ENCODE measurements at places on chromosomes 7 and 10.

DNA sequence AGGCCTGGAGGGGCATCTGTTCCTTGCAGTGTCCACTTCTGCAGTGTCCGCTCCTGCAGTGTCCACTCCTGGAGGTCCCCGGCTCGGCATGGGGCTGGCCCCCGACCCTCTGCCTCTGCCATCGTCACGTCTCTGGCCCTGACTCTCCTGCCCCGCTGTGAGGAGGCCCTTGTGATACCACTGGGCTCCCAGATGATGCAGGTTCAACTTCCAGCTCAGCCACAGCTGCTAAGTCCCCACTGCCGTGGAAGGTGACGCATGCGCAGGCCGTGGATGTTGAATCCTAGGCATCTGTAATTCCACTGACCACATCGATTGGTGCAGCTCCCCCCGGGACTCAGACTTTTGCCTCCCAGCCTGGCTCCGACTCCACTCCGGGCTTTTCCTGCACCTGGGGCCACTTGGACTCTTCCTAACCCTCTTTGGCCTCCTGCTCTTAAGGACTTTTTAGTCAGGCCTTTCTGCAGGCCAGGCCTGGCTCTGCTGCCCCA lies 95.1 kb downstream of the GLRX3 start:
- no peak for DNase-seq

GRCh38 chr7:150992051-150992640 lies 1.3 kb downstream of the NOS3 start:
- no peak for DNase-seq

GRCh38 chr10:125083576-125083920 lies 76.8 kb downstream of the CTBP2 start:
- DNase-seq: no peak

DNA sequence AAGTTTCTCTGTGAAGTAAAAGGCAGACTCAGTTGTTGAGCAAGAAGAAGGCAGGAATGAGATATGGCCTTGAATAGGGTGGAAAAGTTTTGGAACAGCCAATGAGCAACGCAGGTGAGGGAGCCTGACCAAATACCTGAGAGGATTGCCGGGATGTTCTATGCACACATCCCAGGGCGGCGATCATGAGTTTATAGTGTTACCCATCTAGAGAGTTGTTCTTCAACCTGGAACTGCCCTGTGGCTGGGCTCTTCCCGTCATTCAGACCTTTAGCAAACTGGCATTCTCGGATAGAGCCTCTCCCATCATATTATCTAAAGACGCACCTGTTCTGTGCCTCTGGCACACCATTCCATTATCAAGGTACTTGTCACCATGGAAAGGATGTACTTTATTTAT lies 103.0 kb upstream of the KIF5B start:
- DNase-seq: no peak

GRCh38 chr10:121493521-121493920 lies 104.7 kb downstream of the FGFR2 start:
- DNase-seq: no peak

DNA sequence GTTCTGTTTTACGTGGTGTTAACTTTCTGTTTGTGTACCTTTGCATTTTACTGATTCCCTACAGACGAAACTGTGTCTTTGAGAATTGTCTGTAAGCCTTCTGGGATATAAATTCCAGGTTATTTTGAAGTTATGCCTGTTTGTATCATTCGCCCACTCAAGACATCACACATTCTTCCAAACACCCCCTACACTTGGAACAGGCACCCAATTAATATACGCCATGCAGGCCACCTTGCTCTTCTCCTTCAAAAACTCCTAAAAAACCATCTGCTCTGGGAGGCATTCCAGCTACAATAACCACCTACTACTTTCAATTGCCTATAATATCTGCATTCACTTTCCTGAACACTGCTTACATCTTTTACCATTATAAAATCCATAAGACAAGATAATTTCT lies 453.3 kb downstream of the DGKB start:
- DNase-seq: no peak

DNA sequence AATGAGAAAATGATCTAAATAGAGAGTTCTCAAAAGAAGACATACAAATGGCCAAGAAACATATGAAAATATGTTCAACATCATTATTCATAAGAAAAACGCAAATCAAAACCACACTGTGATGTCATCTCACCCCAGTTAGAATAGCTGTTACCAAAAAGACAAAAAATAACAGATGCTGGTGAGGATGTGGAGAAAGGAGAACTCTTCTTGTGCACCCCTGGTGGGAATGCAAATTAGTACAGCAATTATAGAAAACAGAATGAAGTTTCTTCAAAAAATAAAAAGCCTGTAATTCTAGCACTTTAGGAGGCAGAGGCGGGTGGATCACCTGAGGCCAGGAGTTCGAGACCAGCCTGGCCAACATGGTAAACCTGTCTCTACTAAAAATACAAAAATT lies 199.3 kb downstream of the PARD3 start:
- no peak for DNase-seq

GRCh38 chr10:3892440-3893425 lies 107.7 kb upstream of the KLF6 start:
- peak; percentile 55 for DNase-seq

DNA sequence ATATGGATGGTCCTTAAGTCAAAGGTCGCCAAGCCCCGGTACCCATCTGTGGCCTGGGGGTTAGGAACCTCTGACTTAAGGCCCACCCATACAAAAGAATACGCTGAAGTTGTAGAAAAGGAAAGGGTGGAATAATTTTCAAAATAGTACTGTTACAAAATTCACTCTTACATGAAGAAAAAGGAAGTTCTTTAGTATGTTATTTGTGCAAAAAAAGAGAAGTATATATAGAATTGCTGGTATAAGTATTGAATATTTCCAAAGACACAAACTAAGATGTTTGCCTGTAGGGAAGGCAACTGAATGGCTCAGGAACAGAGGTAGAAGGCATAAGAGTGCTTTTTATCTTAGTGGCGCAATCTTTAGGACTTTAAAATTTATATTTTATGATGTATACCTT lies 78.7 kb downstream of the PRLHR start:
- no peak for DNase-seq

- no peak for DNase-seq
These were observed 164.6 kb downstream of the PTPRN2 start for GRCh38 chr7:158422887-158423560.

- no peak for DNase-seq
These were observed 30.5 kb downstream of the NSUN6 start for GRCh38 chr10:18620856-18621255.

DNA sequence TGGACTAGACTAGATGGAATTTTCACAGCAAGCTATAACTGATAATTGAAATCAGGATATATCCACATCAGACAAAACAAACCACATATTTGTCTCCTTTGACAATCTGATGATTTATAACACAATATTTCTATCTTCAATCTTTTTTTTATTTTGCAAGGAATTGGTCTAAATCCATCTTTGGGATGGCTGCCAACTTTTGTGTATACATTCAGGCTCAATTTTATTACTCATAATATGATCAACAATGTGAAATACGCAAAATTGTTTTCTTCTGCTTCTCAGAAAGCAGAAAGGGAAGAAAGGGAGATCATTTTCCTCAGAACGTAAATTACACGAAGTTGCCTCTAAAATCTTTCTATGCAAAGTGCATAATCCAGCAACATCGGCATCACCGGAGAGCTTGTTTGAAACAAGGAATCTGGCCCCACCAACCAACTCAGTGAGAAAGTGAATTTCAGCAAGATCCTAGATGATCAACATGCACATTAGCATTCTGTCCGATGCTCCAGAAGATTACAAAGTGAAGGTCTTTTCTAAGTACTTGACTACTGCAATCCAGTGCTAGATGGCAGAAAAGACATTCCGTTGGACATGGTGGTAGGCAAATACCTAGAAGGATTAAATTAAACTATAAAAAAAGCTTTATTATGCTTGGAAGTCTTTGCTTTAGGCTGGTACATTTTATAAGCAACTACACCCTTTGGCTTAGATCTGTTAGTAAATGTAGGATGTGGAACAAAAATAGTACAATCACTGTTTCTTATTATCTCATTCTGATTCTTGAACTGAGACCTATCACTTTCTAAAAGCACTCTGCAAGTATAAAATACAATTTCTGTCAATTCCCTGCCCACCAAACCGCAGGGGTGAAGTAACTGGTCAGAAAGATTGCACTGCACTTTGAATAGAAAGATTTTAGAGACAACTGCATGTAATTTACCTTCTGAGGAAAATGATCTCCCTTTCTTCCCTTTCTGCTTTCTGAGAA lies 126.4 kb upstream of the RSU1 start:
- DNase-seq: no peak

- peak; percentile 74 for DNase-seq
These were observed 9.9 kb downstream of the ZNF365 start for GRCh38 chr10:62384057-62384446.

DNA sequence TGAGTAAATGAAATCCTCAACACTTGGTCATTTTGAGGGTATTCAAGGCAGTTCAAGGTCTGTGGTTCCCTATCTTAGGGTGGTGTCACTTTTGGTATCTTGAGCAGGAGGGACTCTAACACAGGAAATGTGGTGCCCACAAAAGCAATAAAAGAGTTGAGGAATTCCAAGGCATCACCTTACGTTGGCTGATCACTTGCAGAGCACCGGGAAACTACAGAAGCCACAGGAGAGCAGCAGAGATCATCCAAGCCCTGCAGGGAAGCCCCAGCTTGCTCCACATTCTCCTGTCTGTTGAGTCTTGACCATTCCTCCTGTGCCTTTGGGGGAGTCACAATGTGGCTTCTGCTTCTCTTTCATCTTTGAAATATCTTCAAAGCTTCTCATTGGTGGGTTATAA lies 565.8 kb upstream of the ADARB2 start:
- no peak for DNase-seq

GRCh38 chr7:158284617-158285382 lies 302.8 kb downstream of the PTPRN2 start:
- no peak for DNase-seq

- DNase-seq: no peak
These were observed 19.0 kb upstream of the RET start for GRCh38 chr10:43057831-43058340.

DNA sequence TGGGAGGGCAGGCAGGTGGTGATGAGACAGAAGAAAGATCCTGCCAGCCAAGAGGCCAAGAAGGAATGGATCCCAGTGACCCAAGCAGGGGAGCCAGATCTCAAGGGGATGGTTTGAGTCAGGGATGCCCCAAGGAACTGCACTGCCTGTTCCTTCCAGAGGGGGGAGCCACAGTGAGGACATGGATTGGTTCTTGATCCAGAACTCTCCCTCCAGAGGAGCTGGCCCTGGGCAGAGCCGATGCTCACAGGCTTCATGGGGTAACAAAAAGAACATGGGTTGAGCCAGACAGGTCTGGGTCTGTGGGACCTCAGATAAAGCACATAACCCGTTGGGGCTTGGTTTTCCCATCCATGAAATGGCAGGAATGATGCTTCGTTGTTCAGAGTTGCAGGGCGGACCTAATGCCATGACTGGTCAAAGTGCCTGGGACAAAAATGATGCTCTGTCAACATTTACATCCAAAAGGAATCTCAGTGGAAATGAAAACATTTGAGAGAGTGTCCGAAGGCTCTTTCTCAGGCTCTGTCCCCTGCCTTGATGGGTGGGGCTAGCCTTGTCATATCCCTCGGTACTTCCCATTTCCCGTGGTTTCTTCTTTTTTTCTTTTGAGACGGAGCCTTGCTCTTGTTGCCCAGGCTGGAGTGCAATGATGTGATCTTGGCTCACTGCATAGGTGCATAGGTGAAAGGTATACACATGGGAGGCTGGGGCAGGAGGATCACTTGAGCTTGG lies 4.7 kb upstream of the DENND2A start:
- DNase-seq: no peak

DNA sequence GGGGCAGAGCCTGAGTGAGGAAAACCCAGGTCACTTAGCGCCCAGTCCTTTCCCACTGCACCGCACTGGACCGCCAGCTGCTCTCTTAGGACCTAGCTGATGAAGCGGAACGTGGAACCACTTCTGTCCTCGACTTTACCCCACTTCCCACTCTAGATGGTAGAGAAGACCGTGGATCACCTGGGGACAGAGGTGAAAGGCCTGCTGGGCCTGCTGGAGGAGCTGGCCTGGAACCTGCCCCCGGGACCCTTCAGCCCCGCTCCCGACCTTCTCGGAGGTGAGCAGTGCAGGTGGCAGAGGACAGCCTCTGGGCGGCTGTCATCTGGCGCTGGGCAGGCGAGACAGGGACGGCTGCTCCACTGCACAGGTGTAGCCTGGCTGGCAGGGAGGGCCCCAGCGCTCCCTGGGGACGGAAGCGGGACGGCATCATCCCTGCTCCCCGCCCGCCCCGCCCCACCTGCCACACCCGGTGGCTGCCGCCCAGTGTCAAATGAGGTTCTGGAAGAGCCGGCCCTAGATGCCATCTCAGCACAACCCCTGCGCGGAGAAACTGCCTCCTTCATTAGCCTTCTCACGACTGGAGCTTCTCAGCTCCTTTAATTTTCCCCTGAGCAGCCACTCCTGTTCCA lies 11.7 kb downstream of the PLAC9 start:
- DNase-seq: peak; percentile 24

DNA sequence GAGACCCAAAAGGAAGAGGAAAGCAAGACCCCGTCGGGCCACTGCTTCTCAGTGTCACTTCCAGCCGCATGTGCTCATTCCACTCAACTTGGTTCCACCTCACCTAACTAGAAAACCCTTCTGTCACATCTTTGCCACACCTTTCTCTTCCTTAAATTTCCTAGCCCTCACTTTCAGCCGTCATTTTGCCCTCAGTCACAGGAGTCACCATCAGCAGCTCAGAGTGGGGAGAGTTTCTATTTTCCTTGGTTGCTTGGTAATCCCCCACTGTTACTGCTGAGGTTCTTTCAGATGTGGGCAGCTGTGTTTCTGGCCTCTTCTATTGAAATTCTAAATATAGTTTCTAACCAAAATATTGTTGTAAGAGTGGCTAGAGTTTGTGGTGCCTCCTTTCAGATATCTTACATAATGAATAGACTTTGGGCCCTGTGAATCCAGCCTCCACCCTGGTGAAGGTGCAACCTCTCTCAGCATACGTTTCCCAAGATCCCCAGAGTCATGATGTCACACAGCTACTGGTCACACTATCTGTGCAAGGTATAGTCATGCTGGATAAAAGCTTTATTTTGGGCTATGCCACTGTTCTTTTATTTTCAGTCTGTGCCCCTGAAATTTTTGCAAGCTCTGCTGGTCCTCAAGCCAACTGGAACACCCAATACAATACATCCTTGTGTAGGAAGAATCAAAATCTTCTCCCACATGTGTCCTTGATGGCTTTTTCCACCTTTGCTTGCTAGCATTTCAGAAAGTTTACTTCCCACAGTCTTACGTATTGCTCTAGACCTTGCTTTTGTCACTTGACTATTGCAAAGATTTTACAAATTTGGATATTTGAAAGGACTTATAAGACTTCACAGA lies 9.2 kb downstream of the AGBL3 start:
- no peak for DNase-seq

GRCh38 chr7:93559639-93560491 lies 14.7 kb downstream of the CALCR start:
- no peak for DNase-seq

GRCh38 chr10:48614481-48615390 lies 9.9 kb upstream of the ARHGAP22 start:
- no peak for DNase-seq

DNA sequence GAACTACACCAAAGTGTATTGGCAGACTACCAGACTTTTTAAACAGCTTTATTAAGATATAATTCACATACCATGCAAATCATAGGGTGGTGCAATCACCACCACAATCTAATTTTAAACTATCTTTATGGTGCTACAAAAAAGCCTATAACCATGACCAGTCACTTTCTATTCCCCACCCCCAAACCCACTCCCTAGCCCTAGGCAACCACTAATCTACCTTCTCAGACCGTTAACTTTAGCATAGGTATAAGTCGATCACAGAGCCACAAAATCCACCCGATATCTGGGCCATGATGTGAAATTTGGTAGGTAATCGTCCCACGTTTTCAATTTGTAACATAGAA lies 536 bp upstream of the POM121 start:
- DNase-seq: no peak

GRCh38 chr7:79553811-79554555 lies 100.5 kb upstream of the MAGI2 start:
- no peak for DNase-seq

Data from CD4-positive, alpha-beta T cell treated with Interleukin-6 at 100 ng/mL for 8 hours (primary cell).